ENCODE measurements at places on chromosomes 1 and 21. TPM values are rescaled to one million over a fixed set of nuclear protein-coding genes. Genes with fewer than 3 reads are reported as not detected.

- no peak for DNase-seq
These were observed 704.5 kb upstream of the ADGRL4 start for GRCh38 chr1:79711001-79711431.

GRCh38 chr1:111976842-111977241 lies 12.6 kb downstream of the KCND3 start:
- no peak for DNase-seq

The PRDM15 gene
- 3.7 TPM for polyA plus RNA-seq

DNA sequence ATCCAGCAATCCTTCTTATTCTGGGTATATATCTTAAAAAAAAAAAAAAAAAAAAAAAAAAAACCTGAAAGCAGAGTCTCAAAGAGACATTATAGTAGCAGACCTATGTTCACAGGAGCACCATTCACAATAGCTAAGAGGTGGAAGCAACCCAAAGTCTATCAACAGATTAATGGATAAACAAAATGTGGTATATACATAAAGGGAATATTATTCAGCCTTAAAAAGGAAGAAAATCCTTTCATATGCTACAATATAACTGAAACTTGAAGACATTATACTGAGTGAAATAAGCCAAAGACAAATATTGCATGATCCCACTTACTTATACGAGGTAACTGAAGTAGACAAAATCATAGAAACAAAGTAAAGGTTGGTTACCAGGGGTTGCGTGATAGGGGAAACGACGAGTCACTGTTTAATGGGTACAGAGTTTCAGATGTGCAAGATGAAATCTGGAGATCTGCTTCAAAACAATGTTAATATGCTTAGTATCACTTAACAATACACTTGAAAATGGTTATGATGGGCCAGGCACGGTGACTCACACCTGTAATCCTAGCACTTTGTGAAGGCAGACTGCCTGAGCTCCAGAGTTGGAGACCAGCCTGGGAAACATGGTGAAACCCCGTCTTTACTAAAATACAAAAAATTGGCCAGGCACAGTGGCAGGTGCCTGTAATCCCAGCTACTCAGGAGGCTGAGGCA lies 29.5 kb downstream of the PIK3R3 start:
- no peak for DNase-seq

- no peak for DNase-seq
These were observed 66.7 kb downstream of the KLHDC7A start for GRCh38 chr1:18547460-18547859.

DNA sequence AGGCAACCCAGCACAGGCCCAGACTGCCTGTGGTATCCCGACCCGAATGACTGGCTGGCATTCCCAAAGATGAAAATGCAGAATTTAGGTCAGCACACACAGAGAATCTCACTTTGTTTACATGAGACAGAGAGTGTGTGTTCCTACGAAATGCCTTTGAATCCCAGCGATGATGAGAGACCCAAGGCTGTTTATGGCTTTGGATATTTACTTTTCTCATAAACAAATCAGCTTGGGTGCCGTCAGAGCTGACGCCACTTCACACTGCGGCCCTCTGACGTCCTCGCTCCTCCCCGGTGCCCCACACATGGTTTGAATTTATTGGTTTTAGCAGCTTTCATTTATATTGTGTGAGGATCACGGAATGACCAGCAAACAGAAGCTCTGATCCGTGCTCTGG lies 18.7 kb downstream of the TRABD2B start:
- DNase-seq = no peak

DNA sequence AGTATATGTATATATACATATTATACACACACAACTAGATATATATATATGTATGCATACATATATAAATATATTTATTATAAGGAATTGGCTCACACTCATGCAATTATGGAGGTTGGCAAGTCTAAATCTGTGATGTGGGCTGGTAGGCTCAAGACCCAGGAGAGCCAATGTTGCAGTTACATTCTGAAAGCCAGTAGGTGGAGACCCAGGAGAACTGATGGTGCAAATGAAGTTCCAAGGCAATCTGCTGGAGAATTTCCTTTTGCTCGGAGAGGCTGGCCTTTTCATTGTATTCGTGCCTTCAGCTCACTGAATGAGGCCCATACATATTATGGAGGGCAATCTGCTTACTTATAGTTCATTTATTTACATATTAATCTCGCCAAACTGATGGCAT lies 9.4 kb downstream of the IVL start:
- no peak for DNase-seq

DNA sequence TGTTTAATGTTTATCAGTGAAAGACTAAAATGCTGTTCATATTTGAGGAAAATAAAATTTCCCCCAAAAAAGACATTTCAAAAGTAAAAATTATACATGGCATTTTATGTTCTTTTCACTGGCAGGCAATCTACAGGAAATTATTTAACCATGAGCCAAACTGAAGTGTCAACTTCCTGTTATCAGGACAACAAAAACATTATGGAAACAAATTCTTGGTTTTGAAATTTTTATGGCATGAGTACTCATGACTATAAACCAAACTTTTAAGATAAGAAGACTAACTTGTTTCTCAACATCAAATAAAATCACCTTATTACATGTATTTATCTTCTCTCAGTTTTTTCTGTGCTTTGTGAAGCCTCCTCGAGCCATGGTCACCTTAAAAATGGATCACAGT lies 698.6 kb downstream of the LTN1 start:
- DNase-seq = no peak

DNA sequence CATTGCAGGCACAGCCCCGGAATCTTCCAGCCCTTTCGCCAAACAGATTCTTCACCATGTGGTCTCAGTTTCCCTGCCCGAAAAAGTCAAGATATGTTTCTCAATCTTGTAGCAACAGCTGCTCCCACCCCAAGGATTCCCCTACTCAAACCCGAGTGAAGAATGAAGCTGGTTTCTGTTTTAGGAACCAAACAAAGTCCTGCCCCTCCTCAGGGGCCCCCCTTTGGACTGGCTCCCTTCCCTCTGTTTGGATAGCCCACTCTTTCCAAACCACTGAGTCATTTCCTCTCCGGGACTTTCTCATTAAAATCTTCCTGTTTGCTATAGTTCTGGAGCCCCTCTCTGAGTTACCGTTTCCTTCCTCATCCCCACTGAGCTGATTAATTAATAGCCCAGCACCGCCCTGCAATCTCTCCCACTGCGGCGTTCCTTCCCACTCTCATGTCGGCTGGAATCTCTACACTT lies 100.9 kb downstream of the TSEN15 start:
- DNase-seq = peak; percentile 61

DNA sequence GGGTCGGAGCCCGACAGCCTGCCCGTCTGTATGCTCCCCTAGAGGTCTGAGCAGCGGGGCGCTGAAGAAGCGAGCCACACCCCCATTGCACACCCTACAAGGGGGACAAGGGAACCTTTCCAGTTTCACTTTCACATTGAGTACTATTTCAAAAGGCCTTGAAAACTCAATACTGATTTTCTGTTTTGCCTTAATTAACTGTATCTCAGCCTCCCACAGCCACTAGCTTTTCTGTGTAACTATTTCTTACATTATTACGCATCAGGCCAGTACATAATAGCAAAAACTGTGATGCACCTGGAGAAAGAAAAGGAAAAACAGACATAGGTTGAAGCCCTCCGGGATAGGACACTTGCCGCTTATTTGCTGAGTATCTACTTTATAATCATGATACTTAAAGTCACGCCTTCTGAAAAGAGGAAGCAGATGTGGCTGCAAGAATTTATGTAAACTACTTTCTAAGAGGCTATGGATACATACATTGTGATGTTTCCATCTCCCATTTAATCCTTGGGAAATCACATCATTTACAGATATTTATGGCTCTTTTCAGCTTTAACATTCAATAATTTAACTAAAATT lies 1719.5 kb downstream of the MRPL39 start:
- no peak for DNase-seq

DNA sequence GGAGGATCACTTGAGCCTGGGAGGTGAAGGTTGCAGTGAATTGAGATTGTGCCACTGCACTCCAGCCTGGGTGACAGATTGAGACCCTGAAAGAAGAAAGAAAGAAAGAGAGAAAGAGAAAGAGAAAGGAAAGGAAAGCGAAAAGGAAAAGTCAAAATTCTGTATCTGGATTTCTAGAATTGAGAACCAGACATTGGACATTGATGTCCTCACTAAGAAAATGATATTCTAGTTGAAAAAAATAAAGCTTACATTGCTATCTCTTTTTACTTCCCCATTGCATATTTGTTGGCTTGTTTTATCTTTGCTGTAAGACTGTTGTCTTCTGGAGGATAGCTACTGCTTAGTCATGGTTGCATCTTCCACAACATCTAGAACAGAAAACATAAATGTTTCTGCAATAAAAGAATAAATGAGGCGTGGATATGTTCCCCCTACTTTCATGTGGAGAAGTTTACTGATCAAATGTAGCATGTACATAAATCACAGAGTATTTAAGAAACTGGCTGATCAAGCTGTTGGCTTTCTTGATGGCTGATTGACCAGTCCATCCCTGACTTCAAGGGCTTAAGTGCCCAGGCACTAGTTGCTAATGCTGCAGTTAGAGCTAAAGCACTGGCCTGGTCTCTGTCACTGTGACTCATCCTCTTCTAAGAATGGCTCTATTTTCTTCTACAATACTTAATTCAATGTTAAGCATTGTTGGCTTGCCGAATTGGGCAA lies 17.7 kb downstream of the CD53 start:
- no peak for DNase-seq

DNA sequence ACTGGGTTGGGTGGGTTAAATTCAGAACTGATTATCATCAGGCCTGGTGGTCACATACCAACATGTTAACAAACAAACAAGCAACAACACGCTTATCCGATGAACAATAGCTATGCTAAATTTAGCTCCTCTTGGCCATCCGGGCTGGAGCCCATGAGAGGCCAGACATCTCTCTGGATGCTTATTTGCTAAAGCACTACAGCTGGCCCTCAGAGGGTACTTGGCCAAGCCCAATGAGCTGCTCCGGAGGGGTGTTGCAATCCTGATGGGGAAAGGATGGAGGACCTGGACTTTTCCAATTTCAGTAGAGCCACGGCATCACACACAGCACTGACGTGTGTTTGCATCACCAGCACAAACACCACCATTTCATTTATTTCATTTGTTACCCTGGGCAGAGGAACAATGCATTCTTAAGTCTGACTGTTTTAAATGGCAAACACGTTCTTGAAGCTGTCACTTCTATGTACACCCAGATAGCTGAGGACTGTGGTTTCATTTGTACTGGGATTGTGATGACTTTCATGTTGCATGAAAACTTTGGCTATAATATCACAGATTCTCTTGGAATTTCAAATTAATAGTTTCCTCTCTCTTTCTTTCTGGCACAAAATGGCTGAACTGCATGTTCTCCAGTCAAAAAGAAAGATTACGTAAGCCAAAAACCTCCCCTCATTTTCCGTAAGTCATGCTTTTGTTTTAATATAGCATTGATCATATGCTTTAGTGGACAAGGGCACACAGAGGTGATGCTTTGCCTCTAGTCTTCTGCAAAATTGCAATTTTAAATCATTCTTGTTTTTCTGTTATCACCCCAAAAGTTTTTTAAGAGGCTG lies 359.8 kb upstream of the KAZN start:
- DNase-seq = peak; percentile 85

DNA sequence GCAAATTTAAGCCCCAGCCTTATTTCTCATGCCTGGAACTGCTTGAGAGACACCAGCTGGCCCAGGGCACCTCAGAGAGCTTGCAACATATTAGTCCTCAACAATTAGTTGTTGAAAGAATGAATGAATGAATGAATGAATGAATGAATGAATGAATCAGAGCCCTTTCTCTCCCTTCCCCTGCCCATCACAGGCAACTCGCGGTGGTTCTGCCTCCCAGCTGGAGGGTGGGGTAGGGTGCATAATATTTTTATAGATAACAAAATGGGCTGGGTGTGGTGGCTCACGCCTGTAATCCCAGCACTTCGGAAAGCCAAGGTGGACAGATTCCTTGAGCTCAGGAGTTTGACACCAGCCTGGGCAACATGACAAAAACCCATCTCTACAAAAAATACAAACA lies 110.1 kb downstream of the CCDC185 start:
- no peak for DNase-seq

The OR2AK2 gene
- not detected for polyA plus RNA-seq

The PAQR6 gene
- polyA plus RNA-seq = 0.85 TPM

The MPZ gene
- 1.9 TPM for polyA plus RNA-seq

GRCh38 chr1:181390410-181391077 lies 92.8 kb upstream of the CACNA1E start:
- DNase-seq = no peak

DNA sequence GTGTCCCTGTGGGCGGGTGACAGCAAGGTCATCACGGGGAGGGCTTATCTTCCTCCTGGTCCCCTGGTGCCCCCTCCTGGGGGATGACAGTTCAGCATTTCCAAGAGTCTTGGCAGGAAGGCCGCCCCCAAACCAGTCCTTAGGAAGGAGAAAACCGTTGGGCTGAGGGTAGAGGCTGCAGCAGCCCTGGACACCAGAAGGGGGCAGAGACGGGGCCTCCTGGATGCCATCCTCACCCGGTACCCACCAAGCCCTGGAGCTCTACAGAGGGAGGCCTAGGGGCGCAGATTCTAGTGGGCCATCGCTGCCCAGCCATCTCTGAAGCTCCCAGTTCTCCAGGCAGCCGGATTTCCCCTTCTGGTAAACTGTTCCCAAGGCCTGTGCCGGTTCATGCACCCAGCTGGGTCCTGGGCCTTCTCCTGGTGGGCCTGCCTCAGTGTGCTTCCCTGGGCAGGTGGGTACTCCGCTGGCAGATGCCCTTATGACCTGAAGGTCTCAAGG lies 14.8 kb upstream of the ZNF669 start:
- no peak for DNase-seq

The SMCP gene
- polyA plus RNA-seq = not detected

- DNase-seq = no peak
These were observed 6.2 kb upstream of the SPRR2F start for GRCh38 chr1:153119491-153119971.

GRCh38 chr1:2412773-2413494 lies 570 bp upstream of the PEX10 start:
- DNase-seq = no peak

DNA sequence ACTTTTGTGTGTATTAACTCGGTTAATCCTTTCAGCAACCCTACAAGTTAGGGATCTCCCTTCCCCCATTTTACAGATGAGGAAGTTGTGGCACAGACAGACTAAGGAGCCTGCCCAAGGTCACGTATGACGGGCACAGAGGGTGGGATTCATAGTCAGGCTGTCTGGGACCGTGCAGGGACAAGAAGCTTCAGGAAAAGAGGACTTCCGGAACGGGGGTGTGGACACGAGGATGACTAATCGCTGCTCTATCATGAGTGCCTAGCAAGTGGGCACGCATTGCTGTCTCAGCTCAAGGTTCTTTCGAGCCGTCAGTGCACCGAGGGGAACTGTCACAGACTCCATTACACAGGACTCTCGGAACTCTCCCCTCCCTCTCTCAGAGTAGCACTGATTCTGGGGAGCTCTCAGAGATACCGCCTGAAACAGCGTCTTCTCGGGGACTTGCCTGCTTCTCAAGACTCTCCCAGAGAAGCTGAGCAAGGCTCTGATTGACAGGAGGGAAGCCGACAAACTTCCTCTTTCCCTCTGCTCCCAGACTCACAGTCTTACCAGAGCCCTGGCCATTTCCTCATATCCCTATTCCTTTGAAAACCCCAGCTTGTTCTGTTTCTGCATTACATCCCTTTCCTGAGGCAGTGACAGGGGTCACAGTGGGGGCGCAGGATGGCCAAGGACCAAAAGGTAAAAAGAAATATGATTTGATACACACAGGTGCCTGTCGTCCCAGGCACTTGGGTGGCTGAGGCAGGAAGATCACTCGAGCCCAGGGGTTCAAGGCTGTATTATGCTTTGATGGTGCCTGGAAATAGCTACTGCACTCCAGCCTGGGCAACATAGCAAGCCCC lies 14.4 kb downstream of the FHAD1 start:
- no peak for DNase-seq

The CFHR1 gene
- 0.12 TPM for polyA plus RNA-seq

- no peak for DNase-seq
These were observed 2.9 kb downstream of the FAM177B start for GRCh38 chr1:222739929-222740328.

The MFAP2 gene
- polyA plus RNA-seq = 1.5 TPM

Data from psoas muscle (tissue), 8 donors.